ENCODE measurements at places on chromosomes 6 and 20. TPM values are rescaled to one million over a fixed set of nuclear protein-coding genes. Genes with fewer than 3 reads are reported as not detected.

CYB5R4 gene
- 14.9 TPM for total RNA-seq

RSPO3 gene
- total RNA-seq: 0.11 TPM

ZNF831 gene
- total RNA-seq: not detected

GSTA4 gene
- total RNA-seq: 0.20 TPM

TMEM30A gene
- 91.1 TPM for total RNA-seq

NHSL1 gene
- total RNA-seq: 7.5 TPM

WFDC10B gene
- total RNA-seq: 0.39 TPM

PEX6 gene
- total RNA-seq: 21.2 TPM

SMOC2 gene
- total RNA-seq: not detected

FAM83C gene
- not detected for total RNA-seq

HMGN4 gene
- total RNA-seq: 75.1 TPM

IL20RA gene
- total RNA-seq: not detected

KCNB1 gene
- total RNA-seq: 0.02 TPM

MSH5 gene
- total RNA-seq: 10.2 TPM

PNPLA1 gene
- total RNA-seq: not detected

TUBB2A gene
- total RNA-seq: 118 TPM

F13A1 gene
- total RNA-seq: not detected

FAM209A gene
- not detected for total RNA-seq

PROKR2 gene
- total RNA-seq: not detected

CAGE1 gene
- total RNA-seq: 0.03 TPM

RFX6 gene
- not detected for total RNA-seq

ARMH2 gene
- total RNA-seq: not detected

Measured in HT1080 (cell line).